ENCODE measurements at places on chromosomes 5 and 9.
A peak's percentile ranks its signal among the peaks of the same experiment; 100 is the strongest.

GRCh38 chr5:137016783-137017324 is 482.3 kb downstream of the SPOCK1 start:
- DNase-seq = no peak

DNA sequence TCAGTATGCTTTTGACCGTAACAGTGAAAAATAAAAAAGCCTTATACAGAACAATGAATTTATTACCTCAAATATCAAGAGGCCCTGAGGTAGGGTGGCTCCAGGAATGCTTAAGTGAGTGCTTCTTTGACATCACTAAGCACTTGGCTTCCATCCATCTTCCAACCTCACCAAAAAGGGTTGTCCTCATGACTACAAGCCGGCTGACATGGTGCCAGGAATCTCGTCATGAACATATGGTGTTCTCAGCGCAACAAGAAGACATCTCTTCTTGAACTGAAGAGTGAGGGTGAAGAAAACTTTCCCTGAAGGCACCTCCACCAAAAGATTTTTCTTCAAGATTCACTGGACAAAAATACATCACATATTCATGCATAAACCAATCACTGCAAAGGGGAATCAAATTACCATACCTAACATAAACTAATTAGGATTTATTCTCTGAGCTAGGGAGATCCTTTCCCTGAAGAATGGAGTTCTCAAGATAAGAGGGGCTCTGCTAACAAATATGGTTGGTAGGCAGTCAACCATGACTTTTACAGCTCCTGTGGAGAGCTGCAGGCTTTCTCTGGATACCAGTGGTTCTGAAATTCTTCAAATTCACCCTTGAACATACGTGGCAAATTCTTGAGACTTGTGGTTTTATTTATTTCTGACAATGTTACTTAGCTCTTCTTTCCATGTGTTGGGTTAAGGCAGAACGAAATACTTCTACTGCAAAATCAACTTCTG is 49.5 kb downstream of the AGXT2 start:
- no peak for DNase-seq

DNA sequence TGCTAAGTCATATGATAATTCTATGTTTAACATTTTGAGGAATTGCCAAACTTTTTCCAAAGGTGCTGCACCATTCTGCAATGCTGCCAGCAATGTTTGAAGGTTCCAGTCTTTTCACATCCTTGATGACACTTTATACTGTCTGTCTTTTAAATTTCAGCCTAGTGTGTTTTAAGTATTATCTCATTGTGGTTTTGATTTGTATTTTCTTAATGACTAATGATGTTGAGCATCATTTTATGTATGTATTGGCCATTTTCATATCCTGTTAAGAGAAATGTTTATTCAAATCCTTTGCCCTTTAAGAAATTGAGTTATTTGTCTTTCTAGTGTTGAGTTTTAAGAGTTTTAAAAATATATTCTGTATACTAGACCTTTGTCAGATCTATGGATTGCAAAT is 5.0 kb upstream of the TEX48 start:
- no peak for DNase-seq

GRCh38 chr5:75617736-75618352 is 6.6 kb downstream of the ANKDD1B start:
- DNase-seq = no peak

DNA sequence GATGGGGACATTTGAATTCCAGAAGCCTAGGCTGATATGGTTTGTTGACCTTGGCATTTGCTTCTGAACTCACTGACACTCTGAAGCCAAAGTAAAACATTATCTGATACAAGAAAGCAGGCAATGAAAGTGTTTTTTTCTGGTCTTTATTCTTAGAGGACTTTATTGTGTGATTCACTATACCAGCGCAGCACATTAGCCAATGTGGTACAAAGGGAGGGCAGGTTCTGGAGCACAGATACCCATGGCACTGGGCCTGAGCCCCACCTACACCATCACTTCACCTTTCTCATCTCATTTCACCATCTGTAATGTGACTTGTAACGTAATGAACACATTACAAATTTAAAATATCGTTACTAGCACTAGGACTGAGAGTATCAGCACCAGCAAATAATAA is 89.7 kb upstream of the ZNF366 start:
- DNase-seq = no peak

GRCh38 chr5:128213340-128213739 is 129.8 kb downstream of the SLC12A2 start:
- no peak for DNase-seq

- DNase-seq = no peak
These were observed 129.2 kb downstream of the CRB2 start for GRCh38 chr9:123485216-123485615.

DNA sequence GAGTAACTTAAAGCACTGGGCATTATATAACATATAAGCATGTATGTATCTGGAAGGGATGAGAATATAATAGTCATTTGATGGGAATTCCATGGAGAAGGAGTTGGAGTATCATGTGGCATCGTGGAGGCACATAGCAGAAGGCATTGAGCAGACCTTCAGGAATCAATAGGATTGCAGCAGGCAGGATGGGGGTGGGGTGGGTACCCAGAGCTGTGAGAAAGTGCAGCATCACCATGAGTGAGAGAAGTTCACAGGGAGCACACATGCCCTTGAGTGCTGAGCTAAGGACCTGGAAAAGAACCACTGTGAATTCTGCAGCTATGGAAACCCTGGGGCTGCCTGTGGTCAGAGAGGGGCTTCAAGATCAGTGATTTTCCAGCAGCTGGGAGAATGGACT is 57.3 kb downstream of the MED10 start:
- no peak for DNase-seq

GRCh38 chr5:170339780-170340167 is 42.2 kb upstream of the LCP2 start:
- DNase-seq = no peak

- DNase-seq = no peak
These were observed 74.1 kb downstream of the PAX5 start for GRCh38 chr9:36959681-36960574.

- DNase-seq = no peak
These were observed 1.9 kb downstream of the RCL1 start for GRCh38 chr9:4794691-4795090.

DNA sequence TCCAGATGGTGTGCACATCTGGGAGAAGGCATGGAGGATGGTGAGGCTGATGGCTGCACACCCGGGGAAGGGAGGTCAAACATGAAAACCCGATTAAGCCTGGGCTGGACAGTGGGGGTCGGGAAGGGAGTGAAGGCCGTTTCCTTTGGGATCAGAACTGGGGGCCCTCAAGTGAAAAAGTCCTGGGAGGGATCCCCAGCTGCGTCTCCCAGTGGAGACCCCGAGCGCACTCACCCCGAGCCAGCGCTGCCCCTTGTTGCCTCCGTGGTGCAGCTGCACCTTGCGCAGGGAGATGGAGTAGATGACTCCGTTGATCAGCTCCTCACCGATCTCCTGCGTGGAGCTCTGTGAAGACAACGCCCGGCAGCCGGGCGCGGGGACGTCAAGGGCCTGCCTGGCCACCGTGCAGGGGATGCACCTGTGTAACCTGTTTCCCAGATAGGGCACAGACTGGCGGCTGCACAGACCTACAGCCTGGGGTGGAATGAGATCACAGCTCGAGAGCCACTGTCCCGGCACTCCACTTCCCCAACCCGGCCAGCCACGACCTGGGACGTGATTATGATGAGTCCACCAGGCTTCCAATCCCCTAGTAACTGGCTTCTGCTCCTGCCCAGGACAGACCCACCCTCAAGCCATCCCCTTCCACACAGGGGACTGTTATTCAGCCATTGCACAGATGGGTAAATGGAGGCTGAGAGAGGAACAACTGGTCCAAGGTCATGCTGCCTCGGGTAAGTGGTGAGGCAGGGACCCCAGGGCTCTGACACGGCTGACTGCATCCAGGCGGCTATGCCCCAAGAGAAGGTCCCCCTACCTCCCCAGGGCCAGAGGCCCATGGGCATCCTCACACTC is 9.0 kb downstream of the RALGDS start:
- no peak for DNase-seq

DNA sequence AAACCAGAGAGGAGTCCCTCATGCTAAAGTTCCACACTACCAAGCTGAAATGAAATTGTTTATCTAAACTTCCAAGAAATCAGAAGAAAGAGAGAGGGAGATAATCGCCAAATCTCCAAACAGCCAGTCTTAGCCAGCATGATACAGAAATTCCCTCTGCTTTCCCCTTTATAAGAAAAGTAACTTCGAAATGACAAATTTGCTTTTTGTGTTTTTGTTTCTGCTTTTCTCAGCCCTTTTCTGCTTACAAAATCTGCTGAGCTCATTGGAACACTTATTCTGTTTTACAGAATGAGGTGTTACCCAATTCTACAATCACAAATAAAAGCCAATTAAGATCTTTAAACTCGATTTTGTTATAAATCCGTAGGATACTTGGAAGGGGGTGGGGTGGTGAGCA is 72.9 kb downstream of the SFXN1 start:
- no peak for DNase-seq

DNA sequence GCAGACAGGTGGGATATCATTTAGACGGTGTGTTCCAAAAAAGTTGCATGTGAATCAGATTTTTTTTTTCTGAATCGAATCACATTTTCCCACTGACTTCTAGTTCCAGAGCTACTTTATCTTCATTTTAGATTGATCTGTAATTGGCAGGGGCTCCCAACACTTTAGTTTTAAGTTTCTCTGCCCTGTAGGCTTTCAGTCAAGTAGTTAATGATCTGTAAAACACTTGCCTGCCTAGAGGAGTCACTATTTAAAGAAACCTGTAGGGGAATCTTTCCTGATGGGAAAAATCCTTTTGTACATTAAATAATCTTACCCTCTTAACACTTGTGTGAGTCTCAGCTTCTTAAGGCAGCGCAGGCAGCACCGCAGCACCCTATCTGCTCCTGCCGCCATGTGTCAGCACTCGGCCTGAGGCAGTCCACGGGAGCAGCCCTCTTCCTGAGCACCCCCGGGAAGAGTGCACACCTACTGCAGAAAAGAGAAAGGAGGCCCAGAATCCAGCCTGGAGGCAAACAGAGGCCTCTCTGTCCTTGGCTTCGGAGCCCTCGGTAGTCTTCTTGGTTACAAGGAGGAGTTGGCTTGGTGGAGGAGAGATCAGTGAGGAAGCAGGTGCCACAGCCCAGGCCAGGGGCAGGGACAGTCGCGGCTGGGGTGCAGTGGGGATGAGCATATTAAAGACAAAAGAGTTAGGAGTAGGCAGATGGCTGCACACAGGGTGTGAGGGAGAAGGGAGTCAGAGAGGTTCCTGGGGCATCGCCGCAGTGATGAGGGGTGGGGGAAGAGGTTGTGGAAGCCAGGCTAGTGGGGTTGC is 209.3 kb downstream of the GAPVD1 start:
- no peak for DNase-seq

GRCh38 chr5:157682257-157682656 is 10.9 kb downstream of the C5orf52 start:
- DNase-seq = no peak

GRCh38 chr9:93057703-93058354 is 672 bp upstream of the SUSD3 start:
- DNase-seq = no peak

DNA sequence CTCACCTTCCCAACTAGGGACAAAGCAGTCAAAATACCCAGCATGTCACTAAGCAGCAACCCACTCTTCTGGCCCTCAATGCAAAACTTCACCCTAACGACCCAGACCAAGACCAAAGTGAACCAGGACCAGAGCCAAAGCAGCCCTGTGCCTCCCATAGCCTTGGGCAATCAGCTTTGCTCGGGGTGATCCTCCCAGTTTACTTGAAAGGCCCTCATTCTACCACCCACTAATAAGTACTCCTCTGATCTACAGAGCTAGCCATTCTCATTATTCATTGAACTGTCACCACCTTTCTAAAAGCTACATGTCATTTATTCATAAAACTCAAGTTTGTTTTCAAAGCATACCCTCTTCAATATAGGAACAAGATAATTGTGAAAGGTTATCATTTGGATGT is 221.0 kb downstream of the FRMD3 start:
- DNase-seq = no peak

GRCh38 chr9:19922476-19923118 is 133.8 kb upstream of the SLC24A2 start:
- DNase-seq = no peak

- no peak for DNase-seq
These were observed 1.0 kb downstream of the FOCAD start for GRCh38 chr9:20684875-20685696.

GRCh38 chr5:5494489-5495402 is 72.3 kb downstream of the ICE1 start:
- DNase-seq = no peak

- DNase-seq = no peak
These were observed 244.3 kb downstream of the PDE4D start for GRCh38 chr5:59648949-59649921.

DNA sequence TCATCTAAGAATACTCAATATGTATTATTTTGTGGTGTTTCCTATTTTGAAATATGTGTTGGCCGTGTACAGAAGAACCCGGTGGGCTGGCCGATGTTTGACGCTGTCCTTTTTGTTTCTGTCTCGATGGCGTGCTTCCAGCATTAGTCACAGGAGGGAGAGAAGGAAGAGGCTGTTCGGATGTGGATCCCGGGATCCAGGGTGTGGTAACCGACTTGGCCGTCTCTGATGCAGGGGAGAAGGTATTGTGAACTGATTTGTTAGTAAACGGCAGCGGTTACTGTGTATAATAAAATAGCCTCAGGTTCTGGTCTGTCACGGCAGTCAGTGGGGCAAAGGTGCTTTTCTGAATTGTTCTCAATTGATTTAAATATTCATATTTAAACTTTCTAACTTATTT is 275.0 kb downstream of the ARHGEF28 start:
- DNase-seq = no peak

- no peak for DNase-seq
These were observed 15.3 kb upstream of the PRUNE2 start for GRCh38 chr9:76921165-76921564.

GRCh38 chr5:149403923-149404745 is 25.0 kb upstream of the IL17B start:
- DNase-seq = no peak

GRCh38 chr9:134775081-134775951 is 105.3 kb upstream of the FCN2 start:
- DNase-seq = peak; percentile 23

- no peak for DNase-seq
These were observed 22.6 kb downstream of the DOCK8 start for GRCh38 chr9:237141-237857.

GRCh38 chr5:15116996-15117395 is 245.4 kb upstream of the ANKH start:
- no peak for DNase-seq

DNA sequence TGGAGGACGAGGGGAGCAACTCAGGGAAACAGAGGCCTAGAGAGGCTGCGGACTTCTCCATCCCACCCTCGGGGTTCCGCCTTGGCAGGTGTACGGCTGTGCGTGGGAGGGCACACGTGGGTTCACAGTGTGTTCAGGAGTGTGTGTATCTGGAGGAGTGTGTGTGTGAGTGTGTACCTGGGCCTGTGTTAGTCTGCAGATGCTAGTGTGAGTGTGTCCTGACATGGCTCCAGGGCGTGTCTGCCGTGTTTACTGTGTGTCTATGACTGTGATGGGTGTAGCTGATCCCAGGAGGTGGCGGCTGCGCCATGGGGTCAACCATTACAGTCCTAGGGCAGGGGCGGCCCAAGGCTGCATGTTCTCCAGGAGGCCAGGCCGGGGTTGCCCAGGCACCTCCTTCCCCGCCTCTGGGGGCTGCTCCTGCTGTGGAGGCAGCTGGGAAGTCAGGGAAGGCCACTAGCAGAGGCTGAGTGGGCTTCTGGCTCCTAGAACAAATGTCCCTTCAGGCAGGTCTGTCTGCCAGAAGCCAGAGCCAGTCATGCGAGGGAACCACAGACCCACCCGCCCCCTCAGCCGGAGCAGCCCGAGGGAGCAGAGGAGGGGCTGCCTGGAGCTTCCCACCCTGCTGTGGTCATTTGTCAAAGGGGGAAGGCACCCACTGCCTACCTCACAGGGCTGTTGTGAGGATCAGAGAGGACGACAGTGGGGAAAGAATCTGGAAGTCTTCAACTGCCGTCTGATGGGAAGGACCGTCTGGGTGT is 21.4 kb downstream of the CRB2 start:
- DNase-seq = no peak
